ENCODE measurements at places on chromosomes 2 and 18.

GRCh38 chr2:7517088-7517487, 599.9 kb downstream of the RNF144A start:
- DNase-seq = peak; percentile 44

- peak; percentile 61 for DNase-seq
These were observed 34.9 kb downstream of the C18orf54 start for GRCh38 chr18:54392543-54393023.

DNA sequence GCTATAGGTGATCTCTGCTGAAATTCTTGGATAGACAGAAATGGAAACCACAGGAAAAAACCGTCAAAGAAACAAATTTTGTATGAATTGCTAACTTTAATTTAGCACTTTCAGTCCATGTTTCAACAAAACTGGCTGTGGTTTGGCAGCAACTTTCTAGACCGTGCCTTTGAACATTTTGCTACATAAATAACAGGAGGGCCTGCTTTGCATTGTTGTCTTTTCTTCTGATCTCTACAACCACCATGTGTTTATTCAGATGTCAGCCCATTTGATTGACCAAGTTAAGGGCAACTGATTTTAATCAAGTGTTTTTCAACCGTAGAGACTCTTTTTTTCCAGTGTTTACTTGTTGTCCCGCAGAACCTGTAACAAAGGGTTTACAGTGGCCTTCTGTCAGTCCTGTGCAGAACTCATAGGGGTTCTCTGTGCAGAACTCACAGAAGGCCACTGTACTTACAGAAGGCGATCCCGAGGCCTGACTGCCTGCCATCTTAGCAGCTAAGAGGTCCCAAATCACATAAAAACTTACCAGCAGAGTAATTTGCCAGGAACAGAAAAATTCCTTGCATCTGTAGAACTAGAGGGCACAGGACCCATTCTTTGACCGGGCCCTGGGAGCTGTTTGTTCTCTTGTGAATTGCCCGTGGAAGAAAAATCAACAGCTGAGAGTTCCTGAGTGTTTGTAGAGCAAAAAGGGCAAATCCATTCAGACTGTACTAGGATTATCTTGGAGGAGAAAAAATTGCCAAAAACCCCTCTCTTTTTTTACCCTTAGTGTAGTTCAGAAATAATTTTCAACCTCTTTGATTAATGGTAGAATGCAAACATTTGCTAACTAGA, 120.6 kb downstream of the PRKRA start:
- no peak for DNase-seq

GRCh38 chr2:71157124-71157793, 26.8 kb downstream of the MPHOSPH10 start:
- no peak for DNase-seq

GRCh38 chr18:13580351-13580750, 146.0 kb downstream of the FAM210A start:
- no peak for DNase-seq

DNA sequence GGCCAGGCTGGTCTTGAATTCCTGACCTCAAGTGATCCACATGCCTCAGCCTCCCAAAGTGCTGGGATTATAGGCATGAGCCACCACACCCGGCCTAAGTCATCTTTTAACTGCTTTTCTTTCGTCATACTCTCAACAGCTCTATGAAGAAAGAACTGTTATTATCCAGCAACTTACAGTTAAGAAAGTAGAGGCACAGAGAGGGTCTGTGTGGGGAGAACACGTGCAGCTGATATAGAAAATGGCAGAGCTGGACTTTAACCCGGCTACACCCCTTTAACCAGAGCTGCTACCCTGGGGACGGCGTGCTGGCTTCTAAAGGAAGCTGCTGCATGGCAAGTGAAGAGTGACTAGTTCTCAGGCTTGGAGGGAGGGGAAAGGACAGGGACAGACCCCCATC, 25.5 kb downstream of the IGFBP2 start:
- no peak for DNase-seq

GRCh38 chr18:11288401-11288800, 139.0 kb upstream of the PIEZO2 start:
- no peak for DNase-seq

DNA sequence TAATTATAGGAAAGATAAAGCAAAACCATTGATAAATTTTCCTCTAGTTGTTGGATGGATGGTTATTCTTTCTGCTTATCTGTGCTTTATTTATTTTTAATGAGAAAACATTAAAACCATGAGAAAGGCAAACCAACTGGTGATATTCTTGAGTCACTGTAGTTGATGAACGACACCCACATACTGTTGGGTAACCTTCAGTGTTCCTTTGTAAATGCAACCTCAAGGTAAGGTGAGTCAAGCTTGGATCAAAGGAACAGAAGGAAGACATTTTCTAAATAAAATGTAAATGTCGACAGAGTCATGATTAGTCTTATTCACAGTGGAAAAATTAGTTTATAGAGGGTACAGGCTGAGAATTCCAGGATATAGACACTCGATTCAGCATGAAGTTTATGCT, 12.7 kb downstream of the ABCB11 start:
- no peak for DNase-seq

DNA sequence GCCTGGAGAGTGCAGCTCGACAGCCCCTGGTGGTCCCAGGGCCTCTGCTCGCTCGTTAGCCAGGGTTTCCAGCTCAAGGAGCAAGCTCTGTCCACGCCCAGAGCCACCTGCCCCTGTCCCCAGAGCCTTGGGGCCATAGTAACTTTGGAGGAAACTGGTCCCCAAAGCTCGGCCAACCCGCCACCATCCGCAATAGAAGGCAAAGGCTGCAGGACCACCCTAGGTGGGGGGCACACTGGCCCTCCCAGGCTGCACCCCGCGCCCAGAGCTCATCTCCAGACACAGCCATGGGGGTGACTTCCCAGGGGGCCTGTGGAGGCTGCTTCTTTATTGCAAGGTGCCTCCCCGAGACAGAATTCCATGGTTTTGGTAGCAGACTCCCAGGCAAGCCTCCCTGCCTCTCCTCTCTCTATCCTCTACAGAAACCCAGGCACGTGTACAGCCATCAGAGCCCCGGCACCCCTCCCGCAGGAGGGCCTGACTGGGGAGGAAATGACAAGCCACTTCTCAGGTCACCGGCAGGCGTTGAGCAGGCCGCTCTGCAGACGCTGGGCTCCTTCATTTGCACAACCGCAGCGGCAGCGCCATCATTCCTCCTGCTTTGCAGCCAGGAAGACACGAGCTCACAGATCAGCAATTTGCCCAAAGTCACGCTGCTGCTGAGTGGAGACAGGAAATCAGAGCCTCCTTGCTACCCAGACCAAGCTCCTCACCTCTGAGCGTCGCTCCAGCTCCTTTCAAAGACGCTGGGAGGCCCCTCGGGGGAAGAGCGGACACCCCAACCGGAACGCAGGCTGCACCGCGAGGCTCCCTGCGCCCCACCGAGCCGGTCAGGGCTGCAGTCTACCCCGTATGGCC, 80.2 kb downstream of the NDUFA10 start:
- no peak for DNase-seq

- no peak for DNase-seq
These were observed 67.7 kb downstream of the DNMT3A start for GRCh38 chr2:25273985-25274535.

GRCh38 chr2:216498379-216499352, at the start of gene RPL37A:
Gene RPL37A (plus strand): TSS chr2:216498844. CDS start chr2:216498875, 31 bp downstream.
- DNase-seq = peak; percentile 94

DNA sequence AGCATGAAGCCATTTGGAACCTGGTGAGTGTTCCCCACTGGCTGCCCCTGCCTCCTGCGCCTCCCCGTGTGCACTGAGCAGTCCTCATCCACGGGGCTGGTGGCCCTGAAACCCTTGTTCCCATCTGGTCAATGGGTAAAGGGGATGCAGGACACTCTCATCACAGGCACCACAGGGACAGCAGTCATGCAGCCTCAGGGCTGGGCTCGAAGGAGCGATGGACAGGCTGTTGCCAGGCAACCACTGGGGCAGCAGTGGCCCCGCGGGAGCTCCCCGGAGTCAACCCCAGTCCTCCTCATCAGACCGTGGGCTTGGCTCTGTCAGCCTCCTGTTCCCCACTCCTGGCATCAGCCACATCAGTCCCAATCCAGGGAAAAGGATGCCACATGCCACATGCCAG, 509.5 kb downstream of the EIPR1 start:
- DNase-seq = no peak

GRCh38 chr2:53098696-53099078, 668.9 kb upstream of the CHAC2 start:
- DNase-seq = no peak

DNA sequence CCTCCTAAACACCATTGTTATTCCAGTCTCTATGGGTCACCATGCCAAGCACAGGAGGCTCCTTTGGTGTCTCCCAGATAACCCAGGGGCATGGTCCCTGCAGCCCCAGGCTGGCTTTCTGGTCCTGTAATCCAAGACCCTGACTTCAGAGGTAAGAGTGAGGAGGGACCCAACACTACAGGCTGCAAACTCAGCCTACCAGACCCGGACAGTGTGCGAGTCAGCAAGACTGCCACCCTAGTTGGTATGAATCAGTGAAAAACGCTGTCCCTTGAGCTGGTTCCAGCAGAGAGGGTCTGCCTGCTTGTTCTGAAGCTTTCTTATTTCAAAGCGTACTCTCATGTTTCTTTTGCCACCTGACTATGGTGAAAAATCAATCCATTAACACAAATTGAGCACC, 47.6 kb upstream of the ZFP36L2 start:
- no peak for DNase-seq

- DNase-seq = no peak
These were observed 8.5 kb upstream of the RALBP1 start for GRCh38 chr18:9466846-9467245.

DNA sequence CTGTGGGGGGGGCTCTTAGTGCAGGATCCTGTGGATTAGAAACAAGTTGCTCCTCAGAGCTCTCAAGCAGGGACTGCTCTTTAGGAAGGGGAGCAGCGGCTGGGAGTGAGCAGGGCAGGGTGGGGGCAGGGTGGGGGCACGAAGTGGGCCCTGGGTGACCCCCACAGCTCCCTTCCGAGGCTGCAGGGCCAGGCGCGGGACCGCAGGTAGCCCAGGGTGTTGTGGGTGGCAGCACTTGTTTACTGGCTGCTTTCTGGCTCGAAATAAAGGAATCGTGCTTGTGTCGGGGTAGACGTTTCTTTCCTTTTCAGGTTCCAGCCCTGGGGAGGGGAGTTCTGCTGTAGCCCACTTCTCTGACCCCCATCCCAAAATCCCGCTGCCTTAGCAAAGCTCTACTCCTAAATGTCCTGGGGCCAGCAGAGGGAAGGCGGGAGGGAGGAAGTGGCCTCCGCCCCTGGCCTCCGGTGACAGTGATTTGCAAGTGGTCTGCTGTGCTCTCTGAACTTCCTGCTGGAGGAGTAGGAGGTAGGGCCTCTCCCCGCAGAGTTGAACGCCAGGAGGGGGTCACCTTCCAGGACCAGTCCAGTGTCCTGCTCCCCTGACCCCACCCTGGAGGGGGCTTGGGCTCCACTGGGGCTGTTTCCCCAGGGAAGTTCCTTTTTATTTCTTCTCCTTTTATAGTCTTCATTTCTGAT, 8.3 kb downstream of the NEU4 start:
- no peak for DNase-seq

DNA sequence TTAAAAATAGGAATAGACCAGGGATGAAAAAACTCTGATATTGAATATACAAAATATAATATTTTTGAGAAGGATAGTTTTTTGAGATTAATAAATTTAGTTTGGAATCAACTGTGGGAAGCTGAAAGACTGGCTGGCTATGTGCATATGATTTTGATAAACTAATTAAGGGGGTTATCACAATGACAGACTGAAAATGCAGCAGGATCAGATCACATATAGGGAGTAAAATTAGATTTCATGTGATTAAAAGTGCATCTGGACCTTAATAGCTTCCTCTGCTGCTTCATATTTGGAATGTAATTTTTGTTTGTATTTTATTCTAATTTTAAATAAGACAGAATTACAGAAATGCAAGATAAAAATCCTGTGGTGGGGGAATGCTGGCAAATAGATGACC, 111.7 kb downstream of the CCDC102B start:
- no peak for DNase-seq

- no peak for DNase-seq
These were observed 5.8 kb downstream of the SP3 start for GRCh38 chr2:173959358-173959884.

GRCh38 chr18:80194874-80195570, 52.3 kb downstream of the PARD6G start:
- DNase-seq = no peak

GRCh38 chr2:100068395-100068794, 74.0 kb downstream of the AFF3 start:
- no peak for DNase-seq

- no peak for DNase-seq
These were observed 47.5 kb upstream of the TWSG1 start for GRCh38 chr18:9287036-9287435.

All from HFF-Myc (cell line).